Naive thymus-derived CD4-positive, alpha-beta T cell (primary cell): ENCODE measurements at places on chromosomes 3 and 15.

- no peak for DNase-seq
Measured at GRCh38 chr15:80579611-80580010, 115.5 kb upstream of the ABHD17C start.

GRCh38 chr3:61530355-61530754 is 31.0 kb upstream of the PTPRG start:
- DNase-seq: no peak

DNA sequence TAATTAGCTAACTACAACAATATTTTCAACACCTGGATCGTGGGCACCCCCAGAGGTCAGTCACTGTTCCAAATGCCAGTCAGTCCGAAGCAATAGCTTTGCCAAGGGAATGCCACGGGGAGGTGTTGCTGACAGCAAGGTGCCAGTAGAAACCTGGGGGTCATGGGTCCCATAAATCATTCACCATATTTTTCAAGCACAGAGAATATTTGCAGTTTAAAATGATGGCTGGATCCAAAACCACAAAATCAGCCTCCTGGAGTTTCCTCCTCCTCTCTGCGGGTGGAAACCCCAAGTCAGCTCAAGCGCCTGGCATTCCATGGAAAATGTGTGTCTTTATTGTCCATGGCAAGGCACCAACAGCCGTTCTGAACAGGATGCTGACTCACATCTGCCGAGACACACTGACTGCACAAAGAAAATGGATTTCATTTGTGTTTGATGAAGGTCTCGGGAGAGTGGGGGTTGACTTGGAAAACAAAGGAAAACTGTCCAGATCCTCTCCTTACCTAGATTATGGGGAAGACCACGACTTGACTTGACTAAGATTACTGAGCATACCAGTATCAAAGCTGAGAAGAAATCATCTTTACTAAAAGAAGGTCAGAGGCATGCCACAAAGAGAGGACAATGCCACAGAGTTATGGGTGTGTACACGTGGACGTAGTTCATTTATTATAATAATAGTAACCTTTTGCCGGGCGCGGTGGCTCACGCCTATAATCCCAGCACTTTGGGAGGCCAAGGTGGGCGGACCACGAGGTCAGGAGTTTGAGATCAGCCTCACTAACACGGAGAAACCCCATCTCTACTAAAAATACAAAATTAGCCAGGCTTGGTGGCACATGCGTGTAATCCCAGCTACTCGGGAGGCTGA is 26.4 kb downstream of the ANXA2 start:
- no peak for DNase-seq

GRCh38 chr3:11481556-11481955 is 162.2 kb downstream of the VGLL4 start:
- no peak for DNase-seq

DNA sequence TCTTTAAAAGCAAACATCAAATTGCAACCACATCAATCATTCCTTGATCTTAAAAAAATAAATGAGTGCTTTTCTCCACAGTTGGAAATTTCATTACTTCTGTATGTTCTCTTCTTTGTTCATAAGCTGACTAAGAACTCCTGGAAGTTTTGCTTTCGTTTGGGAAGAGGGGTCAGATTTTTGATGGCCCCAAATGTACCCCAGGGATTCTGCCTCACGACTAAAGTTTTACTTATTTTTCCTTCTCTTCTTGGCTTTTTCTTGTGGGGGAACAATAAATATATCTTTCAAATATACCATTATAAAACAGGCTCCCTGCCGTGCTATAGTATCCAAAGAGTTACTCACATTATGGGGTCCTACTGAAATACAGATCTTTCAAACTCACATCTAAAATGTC is 215.0 kb upstream of the CDIN1 start:
- no peak for DNase-seq

- no peak for DNase-seq
Measured at GRCh38 chr3:124763206-124763605, 33.0 kb downstream of the UMPS start.

- DNase-seq: no peak
Measured at GRCh38 chr15:67861983-67862382, 22.1 kb upstream of the RNU6-1 start.

- no peak for DNase-seq
Measured at GRCh38 chr15:99211926-99212325, 37.5 kb downstream of the TTC23 start.

GRCh38 chr3:108293858-108294257 is 2.5 kb upstream of the HHLA2 start:
- DNase-seq: no peak

DNA sequence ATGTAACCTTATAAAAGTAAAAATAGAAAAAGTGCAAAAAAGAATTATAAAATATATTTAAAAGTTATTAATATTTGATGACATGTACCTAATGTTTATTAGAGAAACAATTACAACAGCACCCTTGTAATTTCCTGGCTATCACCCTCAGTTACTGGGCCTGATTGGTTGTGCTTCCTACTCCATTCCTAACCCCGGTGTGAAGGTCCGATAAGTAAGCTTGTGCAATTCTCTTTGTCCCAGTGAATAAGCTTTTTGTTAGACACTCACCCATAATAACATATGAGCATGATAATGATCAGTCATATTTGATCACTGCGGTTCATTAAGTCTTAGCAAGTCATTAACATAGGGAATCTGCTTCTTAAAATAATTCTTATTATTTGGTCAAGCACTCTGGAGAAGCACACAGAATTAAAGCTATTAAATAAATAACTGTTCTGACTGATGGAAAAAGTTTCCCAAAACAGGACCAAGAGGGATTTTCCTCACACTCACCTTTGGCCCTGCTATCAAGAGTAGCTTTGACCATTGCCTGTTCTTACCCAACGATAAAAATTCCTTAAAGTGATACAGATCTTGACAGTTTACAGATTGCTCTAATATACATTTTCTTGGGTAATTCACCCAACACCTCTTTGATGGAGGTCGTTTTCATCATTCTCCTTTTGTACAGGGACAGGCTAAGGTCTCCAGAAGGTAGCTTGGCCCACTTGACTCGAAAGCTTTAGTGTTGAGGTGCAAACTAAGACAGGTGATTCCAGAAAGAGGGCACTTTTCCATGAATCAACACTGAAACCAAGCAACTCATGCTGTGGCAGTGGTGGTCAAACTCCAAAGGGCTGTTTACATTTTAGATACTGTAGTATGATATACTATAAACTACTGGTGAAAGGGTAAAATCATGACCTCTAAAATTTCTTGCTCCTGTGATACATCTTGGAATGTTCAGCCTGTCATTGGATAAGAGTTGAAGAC is 543.0 kb upstream of the KCNMB2 start:
- no peak for DNase-seq

GRCh38 chr3:44070841-44071546 is 170.7 kb upstream of the TOPAZ1 start:
- no peak for DNase-seq

DNA sequence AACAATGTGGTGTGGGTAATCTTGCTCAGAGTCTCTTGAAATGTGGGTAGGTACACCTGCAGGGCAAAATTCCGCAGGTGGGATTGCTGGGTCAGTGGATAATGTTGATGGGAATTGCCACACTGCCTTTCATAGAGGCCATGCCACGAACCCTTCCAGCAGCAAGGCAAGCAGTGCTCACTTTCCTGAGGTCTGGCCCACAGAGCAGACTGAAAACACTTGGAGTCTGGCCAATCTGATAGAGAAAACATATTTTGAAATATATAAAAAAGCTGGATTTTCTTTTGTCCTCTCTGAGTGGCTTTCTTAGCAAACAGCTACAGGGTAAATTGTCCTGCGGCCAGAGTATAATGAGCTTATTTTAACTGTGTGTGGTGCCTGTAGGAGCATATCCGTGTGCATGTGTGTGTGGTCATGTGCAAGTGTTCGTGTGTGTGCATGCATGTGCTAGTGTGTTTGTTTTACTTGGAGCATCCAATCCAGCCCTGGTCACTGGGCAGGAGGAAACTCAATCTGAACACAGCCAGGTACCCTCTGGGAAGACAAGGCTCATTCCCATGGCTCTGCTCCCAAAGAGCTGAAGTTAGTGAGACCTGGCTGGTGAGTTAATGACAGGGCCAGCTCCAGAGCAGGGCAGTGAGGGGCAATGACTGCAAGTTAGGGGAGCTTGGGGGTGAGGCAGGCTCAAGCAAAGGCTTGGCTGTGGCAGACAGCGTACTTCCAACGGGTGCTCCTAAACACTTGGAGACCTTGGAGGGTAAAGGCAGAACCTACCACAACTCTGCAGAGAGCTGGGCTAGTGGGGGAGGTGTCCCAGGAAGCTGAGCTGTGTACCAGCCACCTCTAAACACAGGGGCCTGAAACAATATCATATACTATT is 91.3 kb downstream of the PLXNA1 start:
- DNase-seq: no peak

GRCh38 chr15:98286831-98287230 is 326.3 kb downstream of the ARRDC4 start:
- DNase-seq: no peak

- DNase-seq: no peak
Measured at GRCh38 chr3:94050546-94050945, 12.2 kb downstream of the DHFR2 start.

- no peak for DNase-seq
Measured at GRCh38 chr3:132625613-132626012, 28.5 kb downstream of the ACKR4 start.

- no peak for DNase-seq
Measured at GRCh38 chr3:58728723-58729122, 62.1 kb upstream of the FAM3D start.

DNA sequence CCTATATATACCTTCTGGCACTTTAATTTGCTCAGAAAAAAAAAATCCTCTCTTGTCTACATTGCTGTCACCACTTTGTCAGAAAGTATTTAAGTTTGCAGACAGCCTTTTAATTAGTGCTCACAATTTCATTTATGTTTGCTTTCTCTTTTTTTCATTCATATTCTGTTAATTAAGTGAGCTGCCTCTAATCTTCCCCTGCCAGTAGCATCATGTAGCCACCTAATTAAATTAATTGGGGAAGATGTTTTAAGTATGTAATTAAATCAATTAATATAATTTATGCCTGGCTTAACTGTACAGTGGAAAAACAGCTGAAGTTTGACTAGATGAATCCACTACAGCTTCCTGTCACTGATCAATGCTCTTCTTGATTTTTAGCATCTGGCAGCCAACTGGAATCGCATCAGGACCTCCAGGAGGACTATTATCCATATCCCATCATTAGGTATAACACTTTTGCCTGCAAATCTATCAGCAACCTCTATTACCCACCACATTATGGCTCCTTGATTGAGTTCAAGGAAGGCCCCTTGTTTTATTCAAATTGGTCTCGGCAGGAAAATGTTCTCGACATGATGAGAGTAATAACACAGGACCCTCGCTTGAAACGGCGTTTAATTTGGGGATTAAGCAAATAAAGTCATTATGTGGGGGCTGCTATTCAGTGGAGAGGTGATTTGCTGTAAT is 118.5 kb downstream of the IQCH start:
- no peak for DNase-seq

GRCh38 chr3:156353563-156353962 is 201.4 kb downstream of the SSR3 start:
- DNase-seq: no peak

- no peak for DNase-seq
Measured at GRCh38 chr3:114632757-114633424, 339.1 kb downstream of the TIGIT start.
